Activated naive CD8-positive, alpha-beta T cell treated with anti-CD3 and anti-CD28 coated beads for 36 hours (primary cell): ENCODE measurements at places on chromosomes 3 and 15.

DNA sequence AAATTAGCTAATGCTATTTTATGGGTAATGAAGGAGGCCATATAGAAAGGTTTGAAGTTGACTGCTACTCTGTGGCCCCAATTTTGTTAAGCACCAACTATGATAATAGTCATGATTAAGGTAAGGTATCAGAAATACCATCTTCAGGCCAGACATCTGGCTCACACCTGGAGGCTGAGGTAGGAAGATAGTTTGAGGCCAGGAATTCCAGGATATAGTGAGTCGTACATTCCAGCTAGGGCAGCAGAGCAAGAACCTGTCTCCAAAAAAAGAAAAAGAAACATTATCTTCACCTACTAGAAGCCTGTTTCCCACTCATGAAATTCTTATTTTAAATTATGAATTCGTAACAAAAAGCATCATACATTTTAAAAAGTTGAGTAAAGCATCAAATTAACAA, 64.4 kb downstream of the LRRC28 start:
- DNase-seq, result no peak

DNA sequence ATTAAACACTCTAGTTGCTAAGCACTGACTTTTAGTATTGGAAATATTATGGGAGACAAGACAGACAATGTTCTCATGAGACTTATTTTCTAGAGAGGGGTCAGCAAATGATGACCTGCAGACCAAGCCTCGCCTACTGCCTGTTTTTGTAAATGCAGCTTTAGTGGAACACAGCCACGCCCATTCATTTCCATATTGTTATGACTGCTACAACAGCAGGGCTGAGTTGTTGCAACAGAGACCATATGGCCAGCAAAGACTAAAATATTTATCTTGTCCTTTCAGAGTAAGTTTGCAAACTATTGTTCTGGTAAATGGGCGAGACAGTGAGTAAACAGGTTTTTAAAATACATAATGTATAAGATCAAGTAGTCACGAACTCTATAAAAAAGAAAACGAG, 570.2 kb downstream of the NTRK3 start:
- DNase-seq, result no peak

- no peak for DNase-seq
These were observed 139.3 kb downstream of the RSRC1 start for GRCh38 chr3:158249183-158249582.

DNA sequence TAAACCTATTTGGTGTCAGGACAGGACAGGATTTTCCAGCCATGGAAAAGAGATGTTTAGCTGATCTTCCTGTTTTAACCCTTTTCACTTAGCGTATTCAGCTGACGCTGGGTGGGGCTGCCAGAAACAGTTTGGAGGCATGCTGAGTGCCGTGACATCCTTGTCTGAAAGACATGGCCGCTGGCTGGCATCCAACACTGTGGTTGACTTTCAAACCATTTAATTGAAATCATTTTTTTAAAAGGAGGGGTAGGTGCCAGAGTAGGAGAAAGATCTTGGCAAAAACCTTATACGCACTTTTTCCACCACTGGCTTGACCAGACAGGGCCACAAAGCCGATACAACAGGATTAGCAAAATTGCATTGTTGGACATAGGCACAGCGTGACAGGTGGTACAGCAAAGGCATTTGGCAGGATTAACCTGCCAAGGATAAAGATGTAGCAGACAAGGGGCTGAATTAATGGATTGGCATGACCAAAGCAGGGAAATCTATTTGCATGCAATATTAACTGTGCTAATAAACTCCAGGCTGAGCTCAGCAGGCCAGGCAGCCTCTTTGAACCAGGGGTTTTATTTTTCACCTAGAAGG, 131.8 kb upstream of the TOPAZ1 start:
- DNase-seq, result no peak

DNA sequence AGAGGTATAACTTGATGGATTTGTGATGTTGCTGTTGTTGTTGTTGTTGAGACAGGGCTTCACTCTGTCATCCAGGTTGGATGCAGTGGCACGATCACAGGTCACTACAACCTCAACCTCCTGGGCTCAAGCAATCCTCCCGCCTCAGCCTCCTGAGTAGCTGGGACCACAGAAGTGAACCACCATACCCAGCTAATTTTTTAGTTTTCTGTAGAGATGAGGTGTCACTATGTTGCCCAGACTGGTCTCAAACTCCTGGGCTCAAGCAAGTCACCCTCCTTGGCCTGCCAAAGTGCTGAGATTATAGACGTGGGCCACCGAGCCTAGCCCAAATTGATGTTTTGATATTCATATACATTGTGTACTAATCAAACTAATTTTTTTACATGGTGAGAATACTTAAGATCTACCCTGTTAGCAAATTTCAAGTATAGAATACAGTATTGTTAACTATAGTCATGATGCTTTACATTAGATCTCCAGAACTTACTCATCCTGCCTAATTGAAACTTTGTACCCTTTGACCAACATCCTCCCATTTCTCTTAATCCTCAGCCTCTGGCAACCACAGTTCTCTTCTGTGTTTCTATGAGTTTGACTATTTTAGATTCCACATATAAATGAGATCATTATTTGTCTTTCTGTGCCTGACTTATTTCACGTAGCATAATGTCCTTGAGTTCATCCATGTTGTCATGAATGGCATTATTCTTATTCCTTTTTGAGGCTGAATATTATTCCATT, 23.2 kb downstream of the LMCD1 start:
- no peak for DNase-seq

DNA sequence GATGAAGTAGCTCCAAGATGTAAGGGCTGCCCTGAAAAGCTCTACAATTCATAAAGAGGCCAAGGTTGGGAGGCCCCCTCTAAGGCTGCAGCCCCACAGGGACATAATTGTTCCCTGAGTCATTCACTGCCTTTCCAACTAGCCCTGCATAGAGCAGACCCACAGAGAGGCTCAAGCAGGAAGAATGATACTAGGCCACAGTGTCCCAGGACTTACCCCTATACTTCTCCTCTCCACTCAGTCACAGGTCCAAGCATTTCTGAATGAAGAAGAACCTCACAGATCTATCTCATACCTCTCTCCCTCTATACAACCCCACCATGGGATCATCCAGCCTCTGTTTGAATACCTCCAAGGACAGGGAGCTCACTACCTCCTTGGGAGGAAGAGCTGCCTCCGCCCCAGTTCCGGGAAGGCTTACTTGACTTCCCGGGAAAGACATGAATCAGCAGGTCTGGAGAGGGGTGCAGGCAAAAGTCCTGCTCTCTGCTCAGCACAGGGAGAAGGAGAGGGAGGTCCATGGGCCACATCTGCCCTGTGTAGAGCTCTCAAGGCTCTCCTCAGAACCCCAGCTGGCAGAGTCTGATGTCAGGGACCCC, 6.9 kb upstream of the SKIC8 start:
- no peak for DNase-seq

DNA sequence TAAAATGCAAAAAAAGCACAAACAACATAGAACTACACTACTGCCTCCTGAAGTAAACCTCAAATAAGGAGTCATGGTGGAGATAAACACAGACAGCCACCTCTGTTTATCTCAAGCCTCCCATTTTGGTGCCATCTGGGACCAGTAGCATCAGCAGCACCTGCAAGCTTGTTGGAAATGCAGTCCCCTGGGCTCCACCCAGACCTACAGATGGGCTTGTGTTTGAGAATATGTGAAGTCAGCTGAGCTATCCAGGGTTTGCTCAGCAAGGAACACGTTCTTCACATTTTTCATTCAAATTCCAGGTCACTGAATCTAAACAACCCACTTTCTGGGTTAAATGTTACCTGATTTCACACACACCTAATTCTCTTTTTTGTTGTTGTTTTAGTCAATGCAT, 45.5 kb downstream of the RASGRF1 start:
- DNase-seq, result no peak

DNA sequence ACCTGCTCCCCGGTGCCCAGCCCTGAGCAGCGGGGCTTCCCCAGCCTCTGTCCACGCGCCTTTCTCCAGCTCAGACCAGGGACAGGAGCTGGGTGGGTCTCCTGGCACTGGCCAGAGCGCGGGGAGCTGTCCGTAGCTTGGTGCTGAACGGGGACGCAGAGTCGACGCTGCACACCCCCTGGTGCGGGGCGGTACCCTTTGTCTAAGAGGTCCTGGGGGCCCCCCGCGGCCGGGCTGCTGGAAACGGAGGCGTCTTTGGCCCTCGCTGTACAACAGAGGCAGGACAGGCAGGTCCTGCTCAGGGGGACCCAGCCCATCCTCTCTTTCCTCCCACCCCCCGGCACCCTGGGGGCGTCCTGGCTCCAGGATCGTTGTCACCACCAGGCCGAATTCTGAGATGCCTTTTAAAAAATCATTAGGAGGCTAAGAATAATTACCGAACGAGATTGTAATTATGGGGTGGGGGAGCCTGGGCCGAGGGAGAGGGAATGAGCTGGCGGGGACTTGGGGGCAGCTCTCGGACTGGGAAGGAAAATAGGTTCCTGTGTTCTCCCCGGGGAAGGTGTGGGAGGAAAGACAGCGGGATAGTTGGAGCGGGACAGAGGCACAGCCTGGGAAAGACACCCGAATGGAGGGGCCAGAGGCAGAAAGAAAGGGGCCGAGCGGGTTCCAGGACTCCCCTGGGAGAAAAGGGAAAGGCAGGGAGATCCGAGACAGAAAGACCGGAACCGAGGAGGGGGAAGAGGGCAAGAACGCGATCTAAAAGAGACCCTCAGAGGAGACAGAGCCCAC, 4.1 kb upstream of the SKOR1 start:
- DNase-seq, result no peak

- DNase-seq, result no peak
These were observed 77.5 kb upstream of the STRIT1 start for GRCh38 chr3:155370764-155371503.

DNA sequence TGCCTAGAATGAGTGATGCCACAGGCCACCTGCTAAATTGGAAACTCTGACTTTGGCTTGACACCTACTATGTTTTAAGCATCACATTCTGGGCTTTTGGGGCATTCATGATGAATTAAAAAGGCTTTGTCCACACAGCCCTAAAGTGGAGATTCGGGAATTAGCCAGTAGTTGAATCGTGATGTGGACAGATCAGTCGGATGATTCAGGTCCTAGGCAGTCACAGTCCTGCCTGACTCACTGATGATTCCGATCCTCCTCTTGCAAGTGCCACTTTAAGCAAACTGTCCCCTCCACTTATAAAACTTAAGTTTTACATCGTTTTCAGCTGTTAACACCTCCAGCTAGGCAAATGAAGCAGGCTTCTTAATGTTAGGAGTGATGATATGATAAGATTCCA, 75.3 kb downstream of the SYNPR start:
- no peak for DNase-seq

- DNase-seq, result no peak
These were observed 32.7 kb downstream of the GNB4 start for GRCh38 chr3:179418610-179419009.

- no peak for DNase-seq
These were observed 122.3 kb downstream of the RSL24D1 start for GRCh38 chr15:55074431-55074830.

GRCh38 chr15:29734917-29735572, 87.2 kb downstream of the TJP1 start:
- no peak for DNase-seq

DNA sequence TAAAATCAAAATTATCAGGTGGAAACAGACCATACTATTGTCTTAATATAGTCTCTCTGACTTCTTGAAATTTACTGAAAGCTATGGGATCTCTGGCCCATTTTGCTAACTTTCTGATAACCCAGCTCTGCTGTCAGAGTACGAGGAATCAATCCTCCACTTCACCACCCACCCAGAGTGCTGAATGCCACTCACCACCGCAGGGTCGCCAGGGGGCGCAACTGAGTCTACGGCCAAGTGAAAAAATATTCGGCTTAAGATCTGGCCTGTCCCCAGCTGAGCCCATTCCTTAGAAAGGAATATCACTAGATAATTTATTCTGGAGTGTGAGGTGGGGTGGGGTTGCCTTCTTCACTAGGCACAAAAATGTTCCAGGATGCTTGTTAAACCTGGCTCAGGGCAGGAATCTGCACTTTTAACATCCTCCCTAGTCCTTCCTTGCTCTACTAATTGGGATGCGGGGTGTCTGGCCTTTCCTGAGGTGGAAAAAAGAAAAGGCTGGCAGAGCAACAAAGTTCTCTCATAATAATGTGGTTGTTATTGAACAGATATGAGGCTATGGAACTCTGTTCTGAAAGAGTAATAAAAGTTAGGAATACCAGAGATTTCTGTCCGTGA, 520.6 kb downstream of the MFSD1 start:
- peak; percentile 4 for DNase-seq

- no peak for DNase-seq
These were observed 91.7 kb downstream of the NPTN start for GRCh38 chr15:73541479-73541878.

- DNase-seq, result peak; percentile 42
These were observed 8.0 kb downstream of the EPHB1 start for GRCh38 chr3:134803051-134803505.

DNA sequence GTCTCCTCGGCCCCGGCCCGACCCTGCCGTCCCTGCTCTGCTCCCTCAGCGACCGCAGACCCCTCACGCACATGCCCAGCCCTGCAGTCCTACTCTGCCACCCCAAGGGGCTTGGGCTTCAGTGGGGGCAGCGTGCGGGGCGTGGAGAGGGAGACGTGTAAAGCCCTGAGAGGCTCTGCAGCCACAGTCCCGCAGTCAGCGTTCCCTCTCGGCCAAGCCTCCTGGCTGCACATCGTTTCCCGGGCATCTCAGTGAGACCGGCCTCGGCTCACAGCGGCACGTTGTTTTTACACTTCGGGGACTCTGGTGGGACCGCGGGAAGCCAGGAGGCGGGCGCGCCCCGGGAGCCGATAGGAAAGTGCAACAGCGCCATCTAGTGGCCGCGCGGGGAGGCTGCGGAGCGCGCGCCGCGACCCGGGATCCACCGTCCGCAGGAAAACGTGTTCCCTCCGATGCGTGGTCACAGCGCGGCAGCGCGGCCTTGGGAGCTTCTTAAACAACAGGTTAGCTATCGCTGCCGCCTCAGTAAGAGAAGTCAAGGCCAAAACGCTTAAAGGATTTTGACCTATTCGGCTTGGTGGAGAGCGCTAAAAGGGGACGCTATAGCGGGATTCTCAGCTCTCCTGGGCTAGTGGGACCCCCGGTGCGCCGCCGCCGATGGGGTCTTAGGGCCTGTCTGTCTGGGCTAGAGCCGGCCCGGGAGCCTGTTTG, 226.8 kb upstream of the IGF1R start:
- peak; percentile 71 for DNase-seq

GRCh38 chr3:142902356-142902755, 13.5 kb upstream of the PCOLCE2 start:
- no peak for DNase-seq

GRCh38 chr3:52121464-52121805, 32.8 kb downstream of the POC1A start:
- DNase-seq, result no peak

DNA sequence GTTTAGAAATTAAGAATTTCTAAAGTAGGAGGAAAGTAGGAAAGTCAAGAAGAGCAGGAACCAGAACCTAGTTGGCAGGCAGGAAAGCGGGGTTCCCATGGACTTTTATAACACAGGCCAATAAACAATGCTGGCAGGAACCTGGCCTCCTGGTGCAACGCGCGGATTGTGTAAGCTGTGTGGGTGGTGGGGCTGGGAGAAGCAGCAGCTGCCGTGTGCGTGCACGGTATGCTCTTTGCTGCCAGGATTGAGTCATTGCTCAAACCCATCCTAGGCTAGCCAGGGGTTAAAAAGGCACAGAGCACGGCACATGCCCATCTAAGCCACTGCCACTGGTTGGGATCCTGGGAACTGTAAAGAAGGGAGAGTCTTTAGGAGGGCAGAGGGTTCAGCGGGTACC, 209.9 kb upstream of the RGMA start:
- DNase-seq, result no peak

GRCh38 chr3:133851931-133852330, 43.8 kb downstream of the RAB6B start:
- DNase-seq, result no peak

GRCh38 chr3:158339638-158340037, 229.7 kb downstream of the RSRC1 start:
- no peak for DNase-seq

GRCh38 chr3:69739204-69740102, at the start of gene MITF:
Gene MITF (plus strand): TSS chr3:69739464. CDS start chr3:69739598, 134 bp downstream.
- peak; percentile 73 for DNase-seq
